ENCODE measurements at places on chromosomes 3 and 15.

DNA sequence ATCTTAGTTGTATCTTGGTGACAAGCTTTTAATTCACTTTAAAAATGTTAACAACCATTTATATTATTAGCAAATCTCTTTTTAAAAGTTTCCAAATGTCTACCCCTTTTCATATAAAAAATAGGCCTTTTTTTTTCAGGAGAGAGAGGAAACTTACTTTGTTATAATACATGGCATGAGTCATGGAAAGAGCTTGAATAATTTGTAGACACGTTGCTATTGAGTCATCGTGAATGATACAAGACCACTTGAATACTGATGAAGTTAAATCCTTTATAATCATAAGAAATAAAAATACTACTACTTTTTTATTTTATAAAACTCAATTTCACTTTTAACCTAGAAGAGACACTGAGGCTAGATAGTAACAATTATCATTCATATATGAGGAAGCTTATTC lies 70.3 kb upstream of the BBX start:
- DNase-seq = peak; percentile 78

DNA sequence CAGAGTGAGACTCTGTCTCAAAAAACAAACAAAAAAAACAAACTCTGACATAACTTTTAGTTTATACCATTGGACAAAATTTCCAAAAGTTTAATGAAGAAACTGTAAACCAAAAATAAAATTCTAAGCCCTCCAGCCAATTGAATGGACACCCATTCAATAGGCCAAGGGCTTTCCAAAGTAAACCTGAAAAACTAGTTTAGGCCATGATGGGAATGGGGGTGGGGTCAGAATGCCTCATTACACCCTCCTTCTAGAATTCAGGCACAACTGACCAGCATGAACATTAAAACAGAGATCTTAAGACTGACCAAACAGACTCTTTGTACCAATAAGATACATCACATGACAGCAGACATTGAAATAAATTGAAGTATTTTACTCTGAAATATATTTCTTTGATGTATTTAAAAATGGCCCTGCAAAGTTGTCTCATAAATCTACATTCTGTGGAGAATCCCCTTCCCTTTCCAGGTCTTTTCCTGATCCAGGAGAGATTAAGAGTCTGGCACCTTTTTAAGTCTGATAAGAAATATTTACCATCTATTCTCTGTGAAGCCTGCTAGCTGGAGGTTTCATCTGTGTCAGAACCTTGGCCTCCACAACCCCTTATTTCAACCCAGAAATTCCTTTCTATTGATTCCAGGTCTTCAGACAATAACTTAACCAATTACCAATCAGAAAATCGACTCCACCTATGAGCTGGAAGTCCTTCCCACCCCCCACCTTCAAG lies 15.7 kb downstream of the THOC7 start:
- no peak for DNase-seq

GRCh38 chr3:64213962-64214379 lies 11.3 kb downstream of the PRICKLE2 start:
- peak; percentile 81 for DNase-seq

GRCh38 chr3:69932501-69932900 lies 67.0 kb upstream of the SAMMSON start:
- no peak for DNase-seq

DNA sequence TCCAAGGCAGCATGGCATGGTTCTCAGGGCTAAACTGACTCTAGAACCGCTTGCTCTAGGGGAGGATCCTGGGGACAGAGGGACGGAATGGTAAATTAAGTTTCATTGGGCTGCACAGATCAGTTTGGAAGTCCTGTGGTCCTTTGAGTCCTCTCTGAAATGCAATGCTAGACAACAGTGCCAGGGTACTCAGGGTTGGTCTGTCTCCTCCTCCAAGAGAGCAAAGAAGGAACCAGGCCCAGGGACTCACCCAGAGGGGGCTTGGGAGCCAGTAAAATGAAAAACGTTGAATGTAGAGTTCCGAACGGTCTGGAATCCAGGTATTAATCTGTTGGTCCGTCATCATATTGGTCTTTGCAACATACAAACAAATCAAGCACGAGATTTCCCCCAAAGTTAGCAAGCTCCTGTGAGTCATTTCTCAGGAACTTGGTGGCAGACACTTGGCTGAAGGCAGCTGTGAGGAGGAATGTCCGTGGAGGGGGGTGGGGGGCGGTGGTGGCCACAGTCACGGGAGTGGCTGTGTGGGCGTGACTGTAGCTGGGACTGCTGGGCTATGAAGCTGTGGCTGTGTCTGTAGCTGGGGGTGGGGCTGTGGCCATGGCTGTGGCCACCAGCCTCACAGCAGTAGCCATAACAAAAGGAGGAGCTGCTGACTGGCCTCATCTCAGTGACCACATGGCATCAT lies 361.0 kb downstream of the SHQ1 start:
- peak; percentile 88 for DNase-seq

- no peak for DNase-seq
Measured at GRCh38 chr15:84669726-84670125, 11.7 kb upstream of the NMB start.

GRCh38 chr3:100561459-100562158 lies 47.8 kb upstream of the ADGRG7 start:
- peak; percentile 56 for DNase-seq

DNA sequence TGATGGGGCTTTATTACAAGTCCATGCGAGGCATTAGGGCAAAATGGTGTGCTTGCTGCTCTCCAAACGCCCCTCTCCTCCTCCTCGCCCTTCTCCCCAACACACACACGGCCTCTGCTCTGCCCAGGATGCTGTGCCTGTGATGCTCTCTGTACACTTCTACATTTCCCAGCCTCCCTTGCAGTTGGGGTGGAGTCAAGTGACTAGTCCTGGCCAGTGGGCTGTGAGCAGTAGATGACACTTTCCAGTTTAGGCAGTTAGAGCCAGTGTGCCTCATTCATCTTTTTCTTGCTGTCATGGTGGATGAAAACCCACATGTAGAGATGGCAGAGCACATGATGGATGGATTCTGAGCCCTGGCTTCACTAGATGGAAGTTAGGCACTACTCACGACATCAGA lies 5.4 kb downstream of the TRH start:
- DNase-seq = no peak

GRCh38 chr15:48440084-48440483 lies 108.9 kb downstream of the DUT start:
- DNase-seq = no peak

DNA sequence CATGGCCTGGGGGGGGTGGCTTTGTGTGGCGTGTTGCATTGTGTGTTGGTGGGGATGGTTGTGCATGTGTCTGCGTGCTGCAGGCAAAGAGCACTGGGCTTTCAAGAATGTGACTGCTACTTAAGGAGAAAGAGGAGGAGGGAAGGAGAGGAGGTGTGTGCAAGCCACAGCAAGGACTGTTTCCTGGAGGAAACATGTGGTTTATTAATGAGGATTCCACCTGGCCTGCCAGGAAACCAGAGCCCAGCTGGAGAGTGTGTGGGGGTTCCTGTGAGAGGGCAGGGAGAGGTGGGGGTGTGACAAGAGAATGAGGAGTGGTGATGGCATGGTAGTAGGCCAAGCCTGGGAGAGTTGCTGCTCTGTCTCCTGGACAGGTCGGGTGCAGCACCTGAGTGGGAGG lies 258.1 kb upstream of the ROPN1 start:
- peak; percentile 68 for DNase-seq

GRCh38 chr3:26825454-26825853 lies 202.9 kb downstream of the LRRC3B start:
- no peak for DNase-seq

GRCh38 chr3:25424614-25425013 lies 3.4 kb upstream of the RARB start:
- no peak for DNase-seq

GRCh38 chr3:98026425-98027084 lies 8.6 kb downstream of the GABRR3 start:
- DNase-seq = no peak

- no peak for DNase-seq
Measured at GRCh38 chr15:45146405-45146804, 16.6 kb downstream of the DUOX1 start.

GRCh38 chr15:78035321-78035751 lies 42.2 kb downstream of the TBC1D2B start:
- no peak for DNase-seq
